EL (cell line): ENCODE measurements at places on chromosomes 5 and 9.

DNA sequence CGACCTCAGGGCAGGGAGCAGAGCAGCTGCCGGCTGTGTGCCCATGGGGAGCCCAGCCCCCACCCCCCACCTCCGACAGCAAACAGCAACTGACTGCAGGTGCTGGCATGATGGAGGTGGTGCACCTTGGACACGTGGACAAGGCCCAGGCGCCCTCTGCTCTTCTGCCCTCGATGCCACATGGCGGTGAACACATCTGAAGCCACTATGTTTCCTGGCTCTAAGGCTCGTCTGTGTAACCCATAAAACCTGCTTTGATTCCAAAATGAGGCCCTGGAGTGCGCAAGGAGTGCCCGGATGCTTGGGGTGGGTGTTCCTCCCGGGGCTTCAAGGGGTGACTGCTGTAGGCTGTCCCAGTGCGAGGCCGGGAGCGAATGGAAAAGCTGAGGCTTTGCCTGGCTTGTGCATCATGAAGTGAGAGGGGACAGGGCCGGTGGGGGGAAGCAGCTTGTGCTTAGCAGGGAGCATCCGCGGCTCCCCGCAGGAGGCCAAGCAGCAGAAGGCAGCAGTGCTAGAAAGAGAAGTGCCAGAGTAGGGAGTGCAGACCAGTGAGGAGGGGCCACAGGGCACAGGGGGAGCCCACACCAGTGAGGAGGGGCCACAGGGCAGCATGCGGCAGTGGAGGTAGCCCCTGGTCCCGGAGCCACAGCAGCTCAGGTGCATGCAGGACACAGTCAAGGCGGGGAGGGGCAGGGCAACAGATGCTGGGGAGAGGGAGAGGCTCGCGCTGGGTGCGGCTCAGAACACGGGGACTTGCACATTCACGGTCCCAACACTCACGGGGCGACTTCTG is 30.0 kb downstream of the NKD2 start:
- DNase-seq = no peak

DNA sequence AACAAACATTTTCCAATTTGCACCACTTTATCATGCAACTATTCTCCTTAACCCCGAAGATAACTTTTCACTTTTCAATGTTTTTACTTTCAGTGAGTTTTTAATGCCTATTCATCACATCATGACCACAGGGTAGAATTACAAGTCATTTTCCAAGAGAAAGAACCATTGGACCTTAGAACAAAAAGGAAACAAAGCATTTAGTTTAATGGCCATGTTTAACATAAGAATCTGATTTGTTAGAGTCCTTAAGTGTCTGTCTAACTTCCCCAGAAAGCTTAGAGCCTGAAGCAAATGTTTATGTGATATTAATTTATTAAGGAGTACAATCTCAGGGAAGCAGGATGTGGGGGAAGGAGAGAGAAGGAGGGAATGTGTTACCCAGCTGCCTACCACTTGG is 325.8 kb upstream of the RIOK2 start:
- no peak for DNase-seq

DNA sequence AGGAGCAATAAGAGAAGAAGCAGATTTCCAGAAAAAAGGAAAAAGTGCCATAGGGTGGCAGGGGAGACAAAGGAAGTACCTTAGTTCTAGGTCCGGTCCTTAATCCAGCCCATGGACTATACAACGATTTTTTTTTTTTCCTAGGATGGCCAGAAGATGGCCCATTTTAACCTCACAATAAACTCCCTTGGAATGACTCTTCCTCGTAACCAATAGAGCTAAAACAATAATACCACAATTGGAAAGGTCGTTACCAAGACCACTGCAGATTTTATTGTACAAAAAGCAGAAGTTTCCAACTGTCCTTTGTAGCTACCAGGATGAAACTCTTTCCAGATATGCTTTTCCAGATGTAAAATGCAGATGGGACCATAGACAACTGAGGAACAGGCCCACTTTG is 34.4 kb upstream of the SSBP2 start:
- DNase-seq = no peak

GRCh38 chr5:31470608-31471007 is 61.3 kb downstream of the DROSHA start:
- peak; percentile 72 for DNase-seq

- no peak for DNase-seq
Observed at GRCh38 chr5:10631316-10631996, 67.6 kb downstream of the ANKRD33B start.

GRCh38 chr5:1814183-1815020 is 13.2 kb downstream of the NDUFS6 start:
- DNase-seq = no peak

DNA sequence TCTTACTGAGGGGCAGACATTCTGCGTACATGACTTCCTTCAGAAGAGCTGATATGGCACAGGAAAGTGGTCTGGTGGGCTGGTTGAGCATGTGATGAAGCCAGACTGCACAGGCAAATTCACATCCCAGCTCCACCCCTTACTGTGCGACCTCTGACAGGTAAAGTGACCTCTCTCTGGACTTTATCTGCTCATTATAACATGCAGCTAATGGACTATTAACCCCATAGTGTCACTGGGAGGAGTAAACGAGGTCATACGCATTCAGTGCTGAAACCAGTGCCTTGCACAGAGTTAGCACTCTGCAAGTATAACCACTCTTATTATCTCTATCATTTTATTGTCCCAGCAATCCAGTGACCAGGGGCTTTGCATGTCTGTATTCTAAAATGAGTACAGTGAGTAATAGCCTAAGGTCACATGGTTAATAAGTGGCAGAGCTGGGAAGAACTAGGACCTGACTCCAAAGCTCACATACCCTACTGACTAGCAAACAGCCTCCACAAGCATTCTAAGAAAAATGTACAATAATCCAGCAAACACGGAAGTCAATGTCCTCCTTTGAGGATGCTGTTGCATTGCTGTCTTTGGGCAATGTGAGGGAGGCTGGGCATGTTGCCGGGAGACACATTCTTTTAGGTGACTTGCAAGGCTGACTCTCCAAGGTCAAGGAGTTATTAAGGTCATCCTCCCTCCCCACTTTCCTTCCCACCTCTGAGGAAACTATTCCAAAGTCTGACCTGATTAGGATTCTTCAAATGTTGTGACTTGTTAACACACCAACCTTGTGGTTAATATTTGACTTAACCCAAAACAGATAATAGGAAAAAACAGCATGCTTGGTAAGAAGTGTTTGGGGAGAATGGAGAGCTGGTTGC is 19.0 kb downstream of the GLRX start:
- DNase-seq = no peak

GRCh38 chr9:126096340-126096739 is 230.3 kb upstream of the MVB12B start:
- no peak for DNase-seq
